ENCODE measurements at places on chromosomes 1 and 21.

DNA sequence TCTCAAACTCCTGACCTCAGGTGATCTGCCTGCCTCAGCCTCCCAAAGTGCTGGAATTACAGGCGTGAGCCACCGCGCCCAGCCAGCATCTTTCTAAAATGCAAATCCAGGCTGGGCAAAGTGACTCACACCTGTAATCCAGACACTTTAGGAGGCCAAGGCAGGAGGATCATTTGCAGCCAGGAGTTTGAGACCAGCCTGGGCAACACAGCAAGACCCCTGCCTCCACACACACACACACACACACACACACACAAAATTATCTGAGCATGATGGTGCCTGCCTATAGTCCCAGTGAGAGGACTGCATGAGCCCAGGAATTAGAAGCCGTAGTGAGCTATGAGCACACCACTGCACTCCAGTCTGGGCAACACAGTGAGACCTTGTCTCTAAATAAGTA, 16.8 kb upstream of the PABPC4 start:
- no peak for DNase-seq

GRCh38 chr1:65141394-65141793, 6.6 kb upstream of the AK4 start:
- peak; percentile 75 for DNase-seq

DNA sequence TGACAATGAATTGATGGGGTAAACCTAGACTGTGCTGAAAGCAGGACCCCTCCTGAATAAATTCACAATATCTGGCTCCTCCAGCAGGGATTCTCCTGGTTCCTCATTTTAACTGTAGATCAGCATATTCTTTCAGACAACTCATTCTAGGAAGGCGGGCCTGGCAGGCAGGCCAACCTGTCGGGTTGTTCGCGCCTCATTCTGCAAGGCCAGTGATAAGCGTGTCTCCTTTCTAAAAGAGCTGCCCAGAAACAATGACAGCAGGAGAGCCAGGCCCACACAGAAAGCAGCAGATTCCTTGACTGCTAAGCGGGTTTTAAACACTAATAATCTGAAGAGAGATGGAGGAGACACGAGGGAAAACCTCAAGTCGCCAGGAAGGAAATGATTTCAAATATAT, 70.0 kb downstream of the NTPCR start:
- no peak for DNase-seq

GRCh38 chr1:186858923-186859322, 30.2 kb downstream of the PLA2G4A start:
- DNase-seq, result peak; percentile 11

- DNase-seq, result no peak
These were observed 87.6 kb downstream of the CATSPERE start for GRCh38 chr1:244548558-244549115.

- peak; percentile 76 for DNase-seq
These were observed 7.1 kb upstream of the CPLANE2 start for GRCh38 chr1:16243936-16244649.

DNA sequence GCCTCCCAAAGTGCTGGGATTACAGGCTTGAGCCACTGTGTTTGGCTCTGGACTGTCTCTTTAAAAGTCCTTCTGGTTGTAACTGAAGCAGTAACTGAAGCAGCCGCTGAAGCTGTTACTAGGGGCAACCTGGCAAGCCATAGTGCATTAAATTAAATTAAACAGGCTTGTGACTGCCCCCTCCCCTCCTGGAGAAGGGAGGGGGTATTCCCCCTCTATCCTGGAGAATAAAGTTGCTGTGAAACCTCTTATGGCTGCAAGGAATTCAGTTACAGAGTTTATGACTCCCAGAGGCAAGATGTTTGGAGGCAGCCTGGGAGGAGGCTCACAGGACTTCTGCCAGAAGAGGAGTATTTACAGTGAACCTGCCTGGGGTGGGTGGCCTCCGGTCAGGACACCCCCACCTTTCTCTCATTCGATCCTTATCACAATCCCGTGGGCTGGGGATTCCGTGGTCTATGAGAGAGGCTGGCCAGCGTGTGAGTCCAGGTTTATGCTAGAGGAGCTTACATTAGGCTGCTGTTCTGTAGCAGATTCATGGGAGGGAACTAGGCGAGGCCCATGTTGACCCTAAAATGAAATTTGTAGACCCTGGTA, 8.3 kb downstream of the TTC22 start:
- no peak for DNase-seq

- DNase-seq, result no peak
These were observed 73.4 kb upstream of the PKN2 start for GRCh38 chr1:88610687-88611086.

GRCh38 chr21:41045534-41046268, 122.3 kb upstream of the BACE2 start:
- no peak for DNase-seq

GRCh38 chr1:199851439-199852140, 175.9 kb upstream of the NR5A2 start:
- DNase-seq, result no peak

DNA sequence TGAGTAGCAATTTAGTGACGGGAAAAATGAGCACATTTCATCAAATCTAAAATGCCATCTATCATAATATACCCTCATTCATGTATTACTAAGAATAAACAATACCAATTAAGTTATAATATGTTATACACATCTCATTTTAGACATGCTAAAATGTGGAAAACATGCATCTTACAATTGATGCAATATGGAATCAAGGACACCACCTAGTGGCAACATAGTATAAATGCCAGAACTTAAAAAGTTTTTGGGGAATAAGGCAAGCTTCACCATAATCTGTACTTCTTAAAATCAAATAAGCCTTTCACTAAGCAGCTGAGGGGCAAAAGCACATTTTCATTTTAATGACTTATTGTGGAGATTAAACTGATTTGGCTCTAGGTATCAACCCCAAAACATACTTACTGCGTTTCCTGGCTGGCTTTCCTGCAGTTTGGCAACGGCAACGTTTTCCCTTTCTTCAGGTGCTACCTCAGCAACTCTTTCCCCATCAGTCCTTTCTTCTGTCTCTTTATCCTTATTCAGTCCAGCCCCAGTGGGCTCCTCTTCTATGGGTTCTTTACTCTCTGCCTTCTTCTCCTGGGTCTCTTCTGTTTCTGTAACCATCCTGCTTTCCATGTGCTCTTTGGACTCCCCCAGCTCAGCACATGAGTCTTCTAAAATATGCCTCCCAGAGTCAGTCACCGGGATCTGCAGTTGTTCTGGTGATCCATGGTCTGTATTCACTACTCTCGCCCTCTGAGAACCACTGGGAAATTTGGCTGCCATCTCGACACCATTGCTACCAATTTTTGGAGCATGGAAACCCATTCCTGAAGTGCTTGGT, 11.4 kb downstream of the SDE2 start:
- DNase-seq, result peak; percentile 28

DNA sequence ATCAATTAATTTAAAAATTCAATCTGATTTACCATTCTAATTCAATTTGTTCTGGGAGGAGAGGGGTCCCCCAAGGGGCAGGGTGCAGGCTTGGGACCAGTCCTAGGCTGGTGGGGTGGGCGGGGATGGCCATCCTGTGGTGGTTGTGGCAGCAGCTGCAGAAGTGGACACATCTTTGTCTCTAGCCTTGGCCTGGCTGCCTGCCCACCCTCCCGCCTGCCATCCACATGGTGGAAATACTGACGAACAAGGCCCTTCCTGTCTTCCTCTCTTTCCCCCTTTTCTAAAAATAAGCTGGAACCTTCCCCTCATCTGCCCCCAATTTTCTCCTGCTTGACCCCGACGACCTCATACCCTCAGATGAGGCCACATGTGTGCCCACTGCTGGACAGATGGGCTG, 130.9 kb downstream of the FOXD2 start:
- DNase-seq, result peak; percentile 18

DNA sequence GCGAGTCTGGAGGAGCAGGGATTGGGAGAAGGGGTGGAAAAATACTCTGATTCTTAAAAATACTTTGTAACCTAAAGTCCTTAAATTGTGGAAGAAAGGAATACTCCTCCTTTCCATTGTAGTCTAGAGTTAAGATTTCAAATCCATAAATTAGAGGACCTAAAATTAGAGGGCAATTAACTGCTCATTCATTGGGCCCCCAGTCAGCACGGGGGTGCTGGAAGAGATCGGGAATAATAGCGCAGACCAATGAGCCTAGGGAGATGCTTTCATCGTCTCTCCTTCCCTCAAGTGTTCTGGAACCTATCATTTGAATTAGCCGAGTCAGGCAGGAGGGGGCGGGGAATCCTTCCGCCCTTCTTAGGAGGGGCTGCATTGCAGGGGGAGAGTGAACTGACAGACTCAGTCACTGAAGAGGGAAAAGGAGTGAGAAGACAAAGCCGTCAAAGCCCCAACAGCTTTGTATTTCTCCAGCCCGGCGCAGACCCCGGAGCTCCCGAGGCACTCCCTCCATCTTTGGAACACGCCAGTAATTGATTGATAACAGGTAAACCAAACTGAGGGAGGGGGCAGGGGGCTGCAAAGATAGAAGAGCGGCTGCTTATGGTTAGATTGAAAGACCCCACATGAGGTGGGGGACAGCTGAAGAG, at the start of gene MLLT11:
TSS of gene MLLT11 (plus strand) at position 391 of the 650 bp plus-strand sequence. CDS start 6,828 bp downstream, outside the sequence.
- DNase-seq, result peak; percentile 84

GRCh38 chr1:112636597-112637253, 17.1 kb downstream of the CAPZA1 start:
- no peak for DNase-seq

Measured in fibroblast of skin of abdomen (primary cell).